ENCODE measurements at places on chromosomes 13 and 19.

DNA sequence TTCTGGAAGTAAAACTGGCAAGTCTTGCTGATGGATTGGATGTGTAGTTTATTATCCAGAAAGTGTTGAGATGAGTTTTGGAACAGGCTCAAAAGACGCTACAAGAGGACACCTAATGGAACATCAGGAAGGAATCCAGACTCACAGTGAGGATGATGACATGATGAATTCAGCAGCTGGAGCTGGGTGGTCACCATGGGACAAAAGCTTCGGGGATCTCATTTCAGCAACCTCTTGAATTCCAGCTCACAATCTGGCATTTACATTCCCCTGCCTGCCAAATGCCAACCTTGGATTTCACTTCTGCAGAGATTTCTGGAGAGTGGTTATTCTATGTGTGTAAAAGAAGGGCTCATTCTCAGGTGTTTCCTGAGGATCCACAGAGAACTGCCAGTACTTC is 288.0 kb upstream of the TMTC4 start:
- DNase-seq, result no peak

GRCh38 chr13:44815623-44816022 is 173.6 kb downstream of the NUFIP1 start:
- no peak for DNase-seq

GRCh38 chr13:99157046-99157445 is 43.6 kb upstream of the UBAC2 start:
- DNase-seq, result no peak

GRCh38 chr13:48457578-48458242 is 44.8 kb upstream of the LPAR6 start:
- no peak for DNase-seq

- DNase-seq, result no peak
These were observed 58.4 kb upstream of the C13orf46 start for GRCh38 chr13:114032126-114032799.

DNA sequence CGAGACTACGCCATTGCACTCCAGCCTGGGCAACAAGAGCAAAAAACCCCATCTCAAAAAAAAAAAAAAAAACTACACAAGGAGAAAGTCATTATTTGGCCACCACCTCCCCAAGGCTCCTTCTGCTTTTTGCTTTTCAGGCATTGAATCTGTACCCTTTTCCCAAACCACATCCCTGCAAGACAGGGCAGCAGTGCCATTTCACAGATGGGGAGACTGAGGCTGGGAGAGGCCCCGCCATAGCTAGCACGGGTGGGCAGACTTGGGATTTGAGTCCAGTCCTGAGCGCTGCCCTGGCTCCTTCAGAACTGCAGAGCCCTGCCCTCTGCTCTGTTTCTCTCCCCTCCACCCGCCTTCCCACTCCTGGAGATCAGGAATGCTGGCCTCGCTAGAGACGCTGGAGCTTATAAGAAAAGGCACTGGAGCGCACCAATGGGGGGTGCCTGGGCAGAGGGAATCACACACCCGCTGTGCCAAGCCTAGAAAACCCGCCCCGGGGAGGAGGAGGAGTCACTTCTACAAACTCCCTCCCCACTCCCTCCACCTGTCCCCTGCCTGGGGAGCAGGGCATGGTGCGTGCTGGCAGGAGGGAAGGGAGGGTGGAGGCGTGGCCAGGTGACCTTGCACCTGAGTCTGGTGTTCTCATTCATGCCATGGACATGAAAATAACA is 17.6 kb downstream of the TJP3 start:
- no peak for DNase-seq

DNA sequence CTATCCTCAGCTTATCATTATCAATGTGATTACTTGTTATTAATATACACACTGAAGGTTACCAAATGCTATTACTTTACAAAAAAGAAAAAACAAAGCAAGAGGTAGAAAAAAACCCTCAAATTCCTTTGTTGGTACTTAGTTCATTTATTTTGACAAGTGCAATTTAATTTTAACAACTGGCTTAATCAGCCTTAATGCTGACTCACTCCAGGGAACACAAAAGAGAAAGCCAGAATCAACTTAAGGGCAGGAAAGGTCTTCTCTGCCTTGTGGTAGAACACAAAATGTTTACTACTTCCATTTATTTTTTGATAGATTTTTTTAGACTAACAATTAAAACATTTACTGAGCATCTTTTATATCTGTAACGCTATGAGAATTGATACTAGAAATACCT is 417.1 kb downstream of the PCDH17 start:
- DNase-seq, result no peak

DNA sequence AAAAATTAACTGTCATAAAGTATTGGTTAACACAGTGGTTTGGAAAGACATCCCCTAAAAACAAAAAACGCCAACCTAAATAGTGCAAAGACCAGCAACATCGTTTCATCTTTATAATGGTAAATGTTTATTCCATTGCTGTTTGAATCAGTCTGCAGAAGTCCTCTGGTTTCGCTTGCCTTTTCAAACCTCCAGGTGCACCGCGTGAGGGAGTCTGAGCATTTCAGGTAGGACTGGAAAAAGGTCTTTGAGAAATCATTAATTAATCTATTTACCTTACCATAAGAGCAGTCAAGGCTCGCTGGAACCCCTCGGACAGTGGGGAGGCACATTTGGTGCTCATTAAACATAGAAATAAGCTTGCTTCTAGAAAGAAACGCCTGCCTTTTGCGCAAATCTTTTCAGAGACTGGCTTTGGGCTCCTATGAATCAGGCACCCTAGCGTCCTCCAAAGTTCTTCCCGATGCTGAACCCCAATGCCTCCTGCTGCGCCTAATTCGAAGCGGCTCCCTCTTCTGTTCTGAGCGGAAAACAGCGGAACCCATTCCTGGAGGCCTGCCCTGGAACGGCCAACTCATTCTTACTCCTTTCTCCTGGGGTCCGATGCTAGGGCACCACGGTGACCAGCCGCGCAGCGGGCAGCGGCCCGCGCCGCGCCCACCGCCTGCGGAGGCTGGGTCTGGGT is 951 bp upstream of the MTUS2 start:
- DNase-seq, result no peak

- DNase-seq, result peak; percentile 33
These were observed 85.4 kb upstream of the TM9SF2 start for GRCh38 chr13:99415851-99416331.

GRCh38 chr19:35346193-35347052 is 1.3 kb upstream of the FFAR1 start:
- DNase-seq, result peak; percentile 77

GRCh38 chr19:35048911-35049411 is 7.4 kb downstream of the HPN start:
- DNase-seq, result no peak

- no peak for DNase-seq
These were observed 16.6 kb upstream of the ZNF536 start for GRCh38 chr19:30355586-30355985.

- DNase-seq, result no peak
These were observed 27.4 kb upstream of the ZNF564 start for GRCh38 chr19:12578641-12579040.

- no peak for DNase-seq
These were observed 118.1 kb downstream of the STARD13 start for GRCh38 chr13:33167491-33167890.

- DNase-seq, result no peak
These were observed 1138.2 kb downstream of the UQCRFS1 start for GRCh38 chr19:28074773-28075172.

GRCh38 chr19:45547211-45547770 is 37.3 kb downstream of the OPA3 start:
- DNase-seq, result no peak

DNA sequence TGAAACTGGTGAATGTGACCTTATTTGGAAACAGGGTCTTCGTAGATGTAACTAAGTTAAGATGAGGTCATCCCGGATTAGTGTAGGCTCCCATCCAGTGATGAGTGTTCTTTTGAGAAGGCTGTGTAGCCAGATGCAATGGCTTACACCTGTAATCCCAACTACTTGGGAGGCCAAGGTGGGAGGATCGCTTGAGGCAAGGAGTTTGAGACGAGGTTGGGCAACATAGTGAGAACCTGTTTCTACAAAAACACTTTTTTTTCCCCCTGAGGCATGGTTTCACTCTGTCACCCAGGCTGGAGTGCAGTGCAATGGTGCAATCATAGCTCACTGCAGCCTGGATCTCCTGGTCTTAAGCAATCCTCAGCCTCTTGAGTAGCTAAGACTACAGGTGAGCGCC is 36.4 kb downstream of the FBN3 start:
- no peak for DNase-seq

GRCh38 chr19:49272204-49272603 is 52.8 kb downstream of the SLC6A16 start:
- DNase-seq, result no peak

GRCh38 chr19:2332341-2333026 is 4.0 kb downstream of the SPPL2B start:
- peak; percentile 11 for DNase-seq

DNA sequence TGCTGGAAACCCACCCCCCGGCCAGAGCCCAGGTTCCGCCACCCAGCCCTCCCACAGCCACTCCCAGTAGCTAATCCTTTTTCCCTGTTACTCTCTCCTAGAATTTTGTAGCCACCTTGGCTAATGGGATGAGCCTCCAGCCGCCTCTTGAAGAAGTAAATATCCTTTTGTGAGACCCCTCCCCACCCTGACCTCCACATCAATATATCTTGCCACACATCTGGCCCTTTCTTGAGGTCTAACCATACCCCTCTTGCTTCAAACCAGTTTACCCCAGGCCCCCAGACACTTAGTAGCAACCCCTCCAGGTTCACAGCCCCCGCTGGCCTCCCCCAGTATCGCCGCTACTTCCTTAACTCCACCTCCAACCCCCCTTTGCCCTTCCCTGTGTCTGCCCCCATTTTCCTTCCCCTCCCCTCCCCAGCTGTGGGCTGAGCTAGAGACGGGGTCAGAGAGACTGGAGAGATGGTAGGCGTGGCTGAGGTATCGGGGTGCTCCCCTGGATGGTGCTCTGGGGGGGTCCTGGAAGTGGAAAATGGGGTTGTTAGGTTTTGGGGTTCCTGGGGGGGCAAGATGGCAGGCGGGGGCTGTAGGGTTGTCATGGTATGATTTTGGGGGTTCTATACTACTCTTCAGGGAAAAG is 2.8 kb downstream of the PRMT1 start:
- no peak for DNase-seq

DNA sequence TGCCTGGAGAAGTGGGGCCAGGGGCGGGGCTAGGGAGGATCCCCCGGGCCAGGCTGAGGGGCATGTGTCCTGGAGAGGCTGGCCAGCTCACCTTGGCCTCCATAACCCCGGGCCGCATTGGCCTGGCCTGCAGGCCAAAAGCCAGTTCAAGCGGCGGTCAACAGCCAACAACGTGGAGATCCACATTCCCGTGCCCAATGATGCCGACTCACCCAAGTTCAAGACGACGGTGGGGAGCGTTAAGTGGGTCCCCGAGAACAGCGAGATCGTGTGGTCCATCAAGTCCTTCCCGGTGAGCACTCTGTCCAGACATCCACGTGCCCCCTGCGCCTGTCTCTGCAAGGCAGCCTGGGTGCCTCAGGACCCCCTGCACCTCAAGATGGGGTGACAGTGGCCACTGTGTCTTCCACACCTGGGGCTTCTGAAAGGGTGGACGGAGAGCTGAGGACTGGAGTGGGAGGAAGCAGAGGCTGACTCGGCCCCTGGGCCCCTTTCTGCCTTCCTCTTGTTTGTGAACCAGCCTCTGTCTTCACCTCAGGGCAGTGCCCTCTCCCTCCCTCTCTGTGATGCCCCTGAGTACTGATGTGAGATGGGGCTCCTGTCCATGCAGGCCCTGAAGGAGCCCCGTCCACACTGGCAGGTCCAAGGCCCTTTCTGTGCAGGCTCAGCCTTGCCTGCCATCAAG is 31.1 kb downstream of the AP1M1 start:
- no peak for DNase-seq

- DNase-seq, result no peak
These were observed 124.5 kb downstream of the ABCC4 start for GRCh38 chr13:95176611-95177259.

GRCh38 chr19:58550362-58551122 is 4.4 kb downstream of the CHMP2A start:
- DNase-seq, result no peak

- no peak for DNase-seq
These were observed 22.7 kb upstream of the LRCH1 start for GRCh38 chr13:46530084-46530935.

- no peak for DNase-seq
These were observed 246.5 kb upstream of the MIR17HG start for GRCh38 chr13:91100944-91101343.

DNA sequence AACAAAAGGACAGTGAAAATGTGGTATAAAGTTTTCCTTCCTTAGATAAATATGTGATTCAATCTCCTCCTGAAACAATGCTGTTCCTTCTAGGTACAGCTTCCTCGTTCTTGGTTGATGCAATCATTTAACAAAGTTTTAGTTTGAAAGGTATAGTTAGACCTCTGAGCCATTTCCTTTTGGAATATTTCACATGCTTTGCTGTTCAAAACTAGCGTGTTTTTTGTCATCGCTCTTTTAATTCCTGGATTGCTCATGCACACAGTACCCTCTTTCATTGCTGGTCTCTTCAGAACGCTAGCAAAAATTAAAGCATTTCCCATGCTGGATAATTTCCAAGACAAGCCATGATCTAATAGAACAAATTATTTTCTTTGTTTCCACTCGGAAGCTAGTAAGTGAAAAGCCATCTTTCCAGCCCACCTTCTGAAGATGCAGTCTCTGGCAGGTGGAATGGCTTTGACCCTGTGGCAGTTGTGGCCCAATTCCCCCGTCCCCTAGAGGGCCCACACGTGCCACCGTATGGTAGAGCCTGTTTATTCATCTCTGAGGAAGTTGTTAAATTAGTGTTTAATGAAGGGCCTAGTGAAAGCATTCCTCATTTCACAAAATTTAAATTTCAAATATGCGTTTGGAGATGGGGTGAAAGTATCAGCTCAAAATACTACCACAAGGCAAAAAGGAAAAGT is 1040.6 kb upstream of the SLC10A2 start:
- no peak for DNase-seq

DNA sequence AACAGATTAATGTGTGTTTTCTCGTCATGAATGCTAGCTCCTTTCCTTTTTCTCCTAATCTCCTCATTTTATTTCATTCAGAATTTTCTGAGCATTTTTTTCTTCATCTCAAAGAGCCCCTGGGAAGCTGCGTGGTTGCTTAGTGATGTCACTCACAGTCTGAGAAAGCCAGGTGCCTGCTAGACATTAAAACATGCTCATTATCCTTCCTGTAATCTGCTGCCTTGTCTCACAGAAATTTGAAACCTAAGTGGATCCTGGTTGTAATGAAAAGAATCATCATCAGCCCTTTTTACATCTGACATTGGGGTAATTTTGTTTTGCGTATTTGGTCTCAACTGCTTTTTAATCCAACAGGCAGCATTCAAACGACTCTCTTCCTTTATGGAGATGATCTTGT is 108.2 kb upstream of the RNF113B start:
- DNase-seq, result no peak

- no peak for DNase-seq
These were observed 15.5 kb upstream of the ZNF112 start for GRCh38 chr19:44371815-44372480.

- no peak for DNase-seq
These were observed 184.0 kb downstream of the KDM4B start for GRCh38 chr19:5152767-5153532.

GRCh38 chr19:8142513-8142900 is 6.9 kb downstream of the FBN3 start:
- no peak for DNase-seq

- DNase-seq, result no peak
These were observed 10.2 kb downstream of the CLN5 start for GRCh38 chr13:77001963-77002587.

- DNase-seq, result no peak
These were observed 108.6 kb downstream of the COL4A2 start for GRCh38 chr13:110415669-110416068.
